CD4-positive, alpha-beta T cell treated with Interleukin-15 for 4 hours (primary cell): ENCODE measurements at places on chromosomes 6 and 20.
A peak's percentile ranks its signal among the peaks of the same experiment; 100 is the strongest.

DNA sequence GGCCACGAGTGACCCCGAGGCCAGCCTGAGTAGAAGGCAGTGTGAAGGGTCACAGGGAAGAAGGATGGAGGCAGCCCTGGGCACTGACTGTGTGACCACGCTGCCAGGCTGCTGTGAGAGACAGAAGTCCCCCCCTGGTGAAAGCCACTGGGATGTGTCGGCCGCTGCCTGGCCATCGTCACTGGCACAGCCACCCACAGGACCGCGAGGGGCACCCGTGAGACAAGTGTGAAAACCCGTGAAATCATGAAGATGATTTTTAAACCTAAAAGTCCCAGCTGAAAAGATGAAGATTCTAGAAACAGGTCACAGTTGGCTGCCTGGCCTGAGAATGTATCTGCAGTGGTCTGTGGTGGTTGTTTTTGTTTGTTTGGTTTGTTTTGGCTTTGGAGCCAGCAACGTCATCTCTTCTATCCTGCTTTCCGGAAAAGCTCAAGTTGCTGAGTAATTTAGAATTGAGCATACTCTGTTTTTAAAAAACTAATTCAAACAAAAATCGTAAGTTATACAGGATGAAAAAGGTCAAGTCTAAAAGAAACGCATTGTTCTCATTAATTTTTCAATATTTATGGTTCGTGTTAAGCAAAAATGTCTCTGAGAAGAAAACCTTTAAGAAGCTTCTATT lies 94.7 kb downstream of the HUS1B start:
- DNase-seq = no peak

DNA sequence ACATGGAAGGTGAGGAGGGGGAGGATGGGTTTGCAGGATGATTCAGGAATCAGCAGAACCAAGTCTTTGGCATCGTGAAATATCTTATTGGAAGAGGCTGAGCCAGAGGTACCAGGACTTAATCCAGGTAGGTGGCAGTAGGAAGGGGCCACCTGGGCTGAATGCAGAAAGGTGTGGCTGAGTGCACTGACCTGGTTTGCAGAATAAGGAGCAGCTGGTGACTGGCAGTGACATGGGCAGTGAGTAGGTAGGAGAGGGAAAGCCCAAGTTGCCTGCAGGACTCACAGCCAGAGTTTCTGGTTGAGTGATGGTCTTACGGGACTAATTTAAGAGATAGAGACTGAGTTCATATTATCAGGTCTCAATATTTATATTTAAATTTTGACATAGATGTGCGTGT lies 1.1 kb upstream of the PBOV1 start:
- no peak for DNase-seq

DNA sequence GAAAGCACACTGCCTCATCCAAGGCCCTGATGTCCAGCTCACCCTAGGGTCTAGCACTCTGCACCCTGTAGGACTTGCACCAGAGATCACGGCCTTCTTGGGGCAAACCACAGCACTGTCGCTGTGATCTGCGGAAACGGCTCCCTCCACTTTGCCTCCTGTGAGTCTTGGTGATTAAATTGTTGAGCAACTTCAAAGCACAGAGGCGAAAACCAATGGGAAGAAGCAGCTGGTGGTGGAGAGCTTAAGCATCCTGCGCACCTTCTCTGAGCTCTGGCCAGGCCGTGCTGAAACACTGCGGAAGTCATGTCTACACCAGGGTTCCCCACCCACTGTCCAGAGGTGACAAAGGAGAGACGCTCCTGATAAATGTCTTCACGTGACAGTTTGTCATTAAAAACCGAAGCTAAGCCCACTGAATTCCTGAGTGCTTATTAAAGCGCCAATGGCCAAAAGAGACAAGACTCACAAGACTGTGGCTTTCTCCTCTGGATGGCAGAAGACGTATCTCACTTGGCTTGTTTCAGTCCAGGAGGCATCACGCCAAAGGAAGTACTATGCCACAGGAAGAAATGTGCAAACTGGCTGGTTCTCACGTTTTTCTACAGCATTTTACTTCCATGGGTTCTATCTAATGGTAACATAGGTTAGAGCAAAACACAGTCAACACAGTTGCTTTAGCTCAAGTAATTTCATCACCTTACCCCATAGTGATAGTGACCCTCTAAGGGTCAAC lies 3.1 kb downstream of the RAMACL start:
- no peak for DNase-seq

DNA sequence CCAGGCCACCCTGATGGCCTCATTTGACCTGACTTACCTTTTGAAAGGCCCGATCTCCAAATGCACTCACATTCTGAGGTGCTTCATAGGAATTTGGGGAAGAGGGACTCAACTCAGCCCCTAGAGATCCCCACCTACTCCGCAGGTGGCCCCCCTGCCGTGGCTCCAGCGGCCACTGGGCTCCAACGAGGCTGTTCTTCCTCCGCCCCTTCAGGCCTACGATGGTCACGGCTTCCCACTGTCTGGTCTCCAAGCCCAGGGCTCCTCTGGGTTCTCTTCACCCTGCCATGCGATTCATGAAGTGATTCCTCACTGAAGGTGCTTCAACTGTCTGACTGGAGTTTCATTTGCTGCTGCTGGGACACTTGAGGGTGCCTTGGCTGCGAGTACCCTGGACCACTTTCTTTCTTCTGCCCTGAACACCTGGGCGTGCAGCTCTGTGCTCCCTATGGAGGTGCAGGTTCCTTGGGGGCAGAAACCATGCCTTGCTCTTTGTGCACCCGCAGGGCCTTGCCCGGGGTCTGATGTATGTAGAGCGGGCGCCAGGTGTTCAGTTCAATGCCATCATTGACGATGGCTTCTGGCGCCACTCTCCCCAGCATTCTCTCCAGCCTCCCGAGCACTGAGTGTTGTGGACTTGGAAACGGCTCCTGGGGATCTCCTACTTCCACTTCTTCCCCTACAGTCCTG lies 10.0 kb upstream of the DUSP22 start:
- no peak for DNase-seq

DNA sequence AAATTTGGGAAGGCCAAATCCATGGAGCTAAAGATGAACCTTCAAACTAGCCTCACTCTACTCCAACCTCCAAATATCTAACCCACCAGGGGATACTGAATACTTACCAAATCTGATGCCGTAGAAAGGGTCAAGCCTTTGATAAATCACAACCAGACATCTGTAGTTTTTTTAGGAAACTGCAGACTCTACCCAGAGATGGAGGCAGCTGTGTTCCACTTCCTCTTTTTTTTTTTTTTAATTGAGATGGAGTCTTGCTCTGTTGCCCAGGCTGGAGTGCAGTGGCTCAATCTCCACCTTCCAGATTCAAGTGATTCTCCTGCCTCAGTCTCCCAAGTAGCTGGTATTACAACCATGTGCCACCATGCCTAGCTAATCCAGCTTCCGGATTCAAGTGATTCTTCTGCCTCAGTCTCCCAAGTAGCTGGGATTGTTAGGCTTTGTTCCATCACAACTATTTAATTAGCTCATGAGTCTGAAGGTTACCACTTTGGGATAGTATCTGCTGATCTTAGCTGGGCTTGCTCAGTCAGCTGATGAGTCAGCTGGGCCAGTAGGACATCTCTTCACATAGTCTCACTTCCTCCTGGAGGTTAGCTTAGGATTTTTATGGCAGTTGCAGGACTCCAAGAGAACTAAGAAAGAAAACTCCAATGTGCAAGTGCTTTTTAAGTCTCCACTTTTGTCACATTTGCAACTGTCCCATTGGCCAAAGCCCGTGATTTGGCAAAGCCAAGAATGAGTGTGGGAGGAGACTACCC lies 13.3 kb downstream of the FRK start:
- no peak for DNase-seq

DNA sequence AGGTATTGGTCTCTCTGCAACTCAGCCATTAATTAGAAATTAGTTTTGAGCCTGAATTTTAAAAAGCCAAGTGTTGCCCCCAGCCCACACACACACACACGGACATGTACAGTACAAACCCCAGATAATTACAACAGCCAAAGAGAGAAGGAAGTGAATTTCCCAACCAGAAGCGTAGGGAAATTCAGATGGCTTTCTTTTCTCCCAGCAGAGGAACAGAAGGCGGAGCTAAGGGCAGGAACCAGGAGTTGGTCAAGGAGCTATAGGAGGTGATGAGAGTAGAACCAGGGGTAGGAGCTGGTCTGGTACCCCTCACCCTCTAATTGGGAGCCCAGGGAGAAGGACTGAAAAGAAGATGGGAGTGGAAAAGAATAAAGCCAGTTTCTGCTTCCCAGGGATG lies 3.9 kb upstream of the ZBTB9 start:
- no peak for DNase-seq

- no peak for DNase-seq
Observed at GRCh38 chr20:25544734-25545133, 40.6 kb downstream of the NINL start.

- DNase-seq = no peak
Observed at GRCh38 chr6:142297996-142298753, 3.6 kb upstream of the ADGRG6 start.

DNA sequence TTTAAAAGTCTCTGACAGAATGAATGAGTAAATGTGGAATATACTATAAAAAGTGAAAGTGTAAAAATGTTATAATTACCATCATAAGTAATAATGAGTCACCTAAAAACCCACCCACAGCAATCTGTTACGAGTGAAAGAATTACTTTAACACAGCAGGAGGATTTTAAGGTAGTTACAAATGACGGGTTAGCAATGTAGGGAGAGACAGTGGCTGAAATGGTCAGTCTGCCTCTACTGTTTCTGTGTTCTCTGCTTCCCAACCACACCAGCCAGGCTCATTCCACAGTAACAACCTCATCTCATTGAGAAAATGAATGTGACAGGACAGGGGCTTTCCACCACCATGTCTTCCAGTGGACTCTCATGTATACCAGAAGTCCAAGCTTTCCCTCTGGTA lies 124.4 kb upstream of the KCNK16 start:
- no peak for DNase-seq

DNA sequence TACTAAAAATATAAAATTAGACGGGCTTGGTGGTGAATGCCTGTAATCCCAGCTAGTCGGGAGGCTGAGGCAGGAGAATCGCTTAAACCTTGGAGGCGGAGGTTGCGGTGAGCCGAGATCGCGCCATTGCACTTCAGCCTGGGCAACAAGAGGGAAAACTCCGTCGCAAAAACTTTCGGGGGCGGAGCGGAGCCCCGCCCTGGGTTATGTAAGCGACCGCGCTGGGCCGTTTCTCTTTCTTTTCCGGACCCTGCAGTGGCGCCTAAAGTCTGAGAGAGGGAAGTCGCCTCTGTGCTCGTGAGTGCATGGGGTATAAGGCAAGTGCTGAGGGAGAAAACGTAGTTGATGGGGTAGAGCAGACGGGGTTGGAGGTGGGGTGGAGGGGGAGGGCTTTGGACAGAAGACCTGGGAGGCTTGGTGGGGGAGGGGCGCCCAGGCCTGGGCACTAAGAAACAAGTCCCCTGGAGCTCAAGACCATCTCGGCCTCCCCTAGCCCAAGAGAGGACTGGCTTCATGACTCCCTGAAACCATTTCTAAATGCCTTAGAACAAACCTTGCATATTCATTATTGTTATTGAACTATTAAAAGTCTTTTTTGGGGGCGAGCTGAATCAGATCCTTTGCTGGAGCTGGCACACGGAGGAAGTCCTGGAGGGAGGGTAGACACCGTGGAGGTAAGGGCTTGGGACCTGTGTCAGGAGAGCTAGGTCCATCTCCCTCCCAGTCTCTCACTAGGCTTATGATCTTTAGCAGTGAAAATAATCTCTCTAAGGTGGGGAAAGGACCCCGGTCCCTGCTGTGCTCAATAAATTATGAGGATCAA lies 2.7 kb upstream of the MICA start:
- peak; percentile 76 for DNase-seq

GRCh38 chr6:83461438-83461837 lies 30.6 kb upstream of the ME1 start:
- DNase-seq = no peak

DNA sequence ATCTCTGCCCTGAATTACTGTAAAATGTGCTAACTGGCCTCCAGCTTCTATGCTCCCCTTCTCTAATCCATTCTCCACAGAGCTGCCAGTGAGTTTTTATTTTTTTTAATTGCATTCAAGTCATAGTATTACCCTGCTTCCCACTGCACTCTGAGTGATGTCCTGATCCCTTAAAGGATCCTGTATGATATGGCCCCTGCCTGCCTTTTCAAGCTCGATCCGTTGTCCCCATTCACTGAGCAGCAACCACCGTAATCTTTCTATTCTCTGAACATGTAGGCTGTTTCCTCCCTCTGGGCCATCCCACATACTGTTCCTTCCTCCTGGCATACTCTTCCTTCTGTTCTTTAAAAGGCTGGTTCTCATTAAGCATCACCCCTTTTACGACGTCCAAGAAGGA lies 9.3 kb downstream of the TNFRSF21 start:
- DNase-seq = no peak

DNA sequence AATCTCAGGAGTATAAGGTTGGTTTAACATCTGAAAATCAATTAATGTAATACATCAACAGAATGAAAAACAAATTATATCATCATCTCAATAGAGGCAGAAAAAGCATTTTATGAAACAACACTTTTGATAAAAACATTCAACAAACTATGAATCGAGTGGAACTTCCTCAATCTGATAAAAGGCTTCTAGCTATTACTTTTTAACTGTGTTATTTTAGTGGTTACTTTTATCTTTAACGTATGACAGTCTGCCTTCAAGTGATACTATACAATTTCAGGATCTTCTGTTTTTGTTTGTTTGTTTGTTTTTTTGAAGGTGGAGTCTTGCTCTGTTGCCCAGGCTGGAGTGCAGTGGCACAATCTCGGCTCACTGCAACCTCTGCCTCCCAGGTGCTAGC lies 73.7 kb downstream of the ZFAND3 start:
- no peak for DNase-seq

GRCh38 chr6:100617633-100618350 lies 153.1 kb upstream of the SIM1 start:
- no peak for DNase-seq

GRCh38 chr6:53673162-53673727 lies 7.7 kb upstream of the KLHL31 start:
- DNase-seq = no peak

DNA sequence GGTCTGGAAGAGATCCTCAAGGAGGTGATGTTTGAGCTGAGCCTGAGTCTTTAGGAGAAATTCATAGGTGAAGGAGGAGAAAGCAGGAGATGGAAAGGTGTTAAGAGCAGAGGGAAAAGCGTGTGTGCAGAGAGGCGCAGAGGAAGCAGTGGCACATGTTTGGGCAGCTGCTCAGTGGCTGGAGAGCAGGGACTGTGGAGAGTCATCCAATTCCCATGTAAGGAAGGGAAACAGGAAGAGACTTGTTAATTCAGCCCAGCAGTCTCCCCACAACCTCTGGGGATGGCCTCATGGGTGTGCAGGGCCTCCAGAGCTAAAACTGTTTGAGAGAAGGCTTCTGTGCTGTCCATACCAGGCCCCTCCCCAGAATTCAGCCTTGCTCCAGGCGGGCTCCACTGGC lies 16.2 kb downstream of the AAR2 start:
- no peak for DNase-seq

- DNase-seq = no peak
Observed at GRCh38 chr6:112927641-112928320, 580.7 kb downstream of the RFPL4B start.

- no peak for DNase-seq
Observed at GRCh38 chr6:2794171-2794730, 29.1 kb downstream of the WRNIP1 start.

- DNase-seq = no peak
Observed at GRCh38 chr6:20197251-20197650, 15.0 kb downstream of the MBOAT1 start.
